ENCODE measurements at places on chromosomes 13 and 19.

DNA sequence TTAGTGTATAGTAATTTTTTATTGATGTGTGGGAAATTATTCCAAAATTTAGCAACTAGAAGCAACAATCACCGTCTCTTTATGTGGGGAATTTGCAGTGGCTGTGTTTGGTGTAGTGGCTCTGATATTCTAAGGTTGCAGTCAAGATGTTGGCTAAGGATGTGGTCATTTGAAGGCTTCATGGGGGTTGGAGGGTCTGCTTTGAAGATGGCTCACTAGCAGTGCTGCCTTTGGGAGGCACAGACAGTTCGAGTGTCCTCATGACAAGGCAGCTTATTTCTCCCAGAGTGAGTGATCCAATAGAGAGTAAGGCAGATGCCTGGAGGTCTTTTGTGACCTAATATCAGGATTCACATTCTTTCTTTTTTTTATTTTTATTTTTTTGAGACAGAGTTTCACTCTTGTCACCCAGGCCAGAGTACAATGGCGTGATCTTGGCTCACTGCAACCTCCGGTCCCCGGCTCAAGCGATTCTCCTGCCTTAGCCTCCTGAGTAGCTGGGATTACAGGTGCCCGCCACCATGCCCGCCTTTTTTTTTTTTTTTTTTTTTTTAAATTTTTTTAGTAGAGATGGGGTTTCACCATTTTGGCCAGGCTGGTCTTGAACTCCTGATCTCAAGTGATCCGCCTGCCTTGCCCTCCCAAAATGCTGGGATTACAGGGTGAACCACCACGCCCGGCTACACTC, 8.7 kb downstream of the GPI start:
- no peak for DNase-seq

DNA sequence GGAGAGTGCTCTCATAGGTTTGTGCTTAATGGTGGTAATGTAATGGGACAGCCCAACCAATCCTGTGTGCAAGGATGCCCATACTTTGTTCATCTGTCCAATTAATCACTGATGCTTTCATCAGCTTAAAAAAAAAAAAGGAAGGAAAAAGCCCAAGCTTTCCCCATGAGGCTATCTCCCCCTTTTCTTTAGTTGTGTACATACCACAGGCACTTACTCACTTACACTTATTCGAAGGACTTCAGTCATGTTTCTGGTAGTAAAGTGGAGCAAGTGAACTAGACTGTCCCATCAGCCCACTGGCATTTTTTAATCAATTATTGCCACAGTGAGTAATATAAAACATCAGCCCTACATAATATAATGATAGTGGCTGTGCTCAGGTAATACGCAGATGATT, 183.5 kb upstream of the UFM1 start:
- DNase-seq = no peak

GRCh38 chr13:19267746-19268145, 86.1 kb upstream of the TUBA3C start:
- DNase-seq = no peak

DNA sequence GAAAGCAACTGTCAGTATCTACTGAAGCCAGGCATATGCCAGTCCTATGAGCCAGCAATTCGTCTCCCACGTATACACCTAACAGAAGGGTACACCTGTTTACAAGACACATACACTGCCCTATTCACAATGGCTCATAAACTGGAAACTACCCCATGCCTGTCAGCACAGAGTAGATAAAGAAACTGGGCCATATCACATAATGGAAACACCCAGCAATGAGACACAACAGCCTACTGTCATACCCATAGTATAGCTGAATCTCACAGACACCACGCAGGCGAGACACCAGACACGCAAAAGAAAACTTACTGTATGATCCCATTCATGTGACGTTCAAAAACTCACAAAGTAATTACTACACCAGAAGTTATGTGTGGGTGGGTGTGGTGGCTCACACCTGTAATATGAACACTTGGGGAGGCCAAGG, 15.7 kb downstream of the NOSIP start:
- DNase-seq = no peak

DNA sequence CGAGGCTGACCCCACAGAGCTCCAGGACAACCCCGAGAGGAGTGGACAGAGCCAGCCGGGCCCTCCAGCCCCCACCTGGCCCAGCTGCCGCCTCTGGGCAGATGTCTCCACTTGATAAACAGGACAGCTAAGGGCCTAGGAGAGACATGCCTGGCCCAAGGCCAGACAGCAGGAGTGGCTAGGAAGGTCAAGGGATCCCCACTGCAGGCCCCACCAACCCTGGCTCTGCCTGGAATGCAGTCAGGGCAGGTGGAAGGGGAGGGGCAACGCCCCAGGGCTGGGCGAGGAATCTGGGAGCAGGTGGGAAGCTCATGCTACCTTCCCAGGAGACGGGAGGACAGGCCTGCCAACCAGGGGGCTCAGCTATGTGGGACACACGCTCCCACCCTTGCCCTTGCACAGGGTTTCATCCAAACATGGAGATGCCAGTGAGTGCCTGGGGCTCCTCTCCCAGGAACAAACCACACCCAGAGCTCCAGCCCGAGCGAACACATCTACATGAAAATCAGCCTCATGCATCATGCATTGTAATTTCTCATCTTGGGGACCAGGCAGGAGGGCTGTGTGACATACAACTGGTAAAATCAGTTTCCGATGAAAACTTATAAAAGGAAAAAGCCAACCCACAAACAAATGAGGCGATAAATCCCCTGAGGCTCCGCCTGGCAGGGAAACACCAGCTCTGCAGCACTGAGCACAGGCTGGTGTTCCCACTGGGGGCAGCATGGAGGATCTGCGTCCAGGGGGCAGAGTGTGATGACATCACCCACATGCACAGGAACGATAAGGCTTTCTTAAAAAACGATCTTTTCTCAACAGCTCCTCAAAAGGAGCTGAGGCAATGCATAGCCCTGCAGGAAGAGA, 25.0 kb downstream of the SH3GL1 start:
- DNase-seq = no peak

DNA sequence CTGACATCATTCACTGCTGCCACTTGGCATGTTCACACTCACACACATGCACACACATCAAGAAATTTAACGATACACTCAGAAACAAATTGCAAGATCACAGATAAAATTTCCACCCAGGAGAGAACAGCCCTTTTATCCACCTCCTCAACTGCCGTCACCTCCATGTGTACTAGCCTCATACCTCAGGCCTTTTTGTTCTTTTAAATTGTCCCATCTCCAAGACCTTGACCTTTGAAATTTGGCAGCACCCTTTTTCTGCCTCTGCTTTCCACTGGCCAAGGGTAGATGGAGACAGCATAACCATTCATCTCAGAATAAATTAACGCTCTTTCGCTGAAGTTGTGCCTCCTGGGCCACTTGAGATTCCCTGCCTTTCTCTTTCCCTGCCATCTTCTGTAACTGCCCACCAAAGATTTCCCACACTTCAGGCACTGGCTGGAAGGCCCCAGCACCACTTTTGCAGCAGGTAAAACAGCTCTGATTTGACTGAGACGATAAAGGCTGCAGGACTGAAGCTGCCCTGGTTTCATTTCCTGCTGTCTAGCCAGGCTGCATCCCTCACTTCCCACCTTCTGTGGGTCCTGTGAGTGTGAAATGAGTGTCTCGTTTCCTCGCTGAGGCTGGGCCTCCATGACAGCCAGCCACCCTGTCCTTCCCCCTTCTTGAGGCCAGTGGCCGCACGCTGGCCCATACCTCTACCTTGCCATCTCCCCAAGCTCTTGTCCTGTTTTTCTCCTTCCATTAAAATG, 39.3 kb downstream of the MBNL2 start:
- no peak for DNase-seq

- DNase-seq = no peak
Measured at GRCh38 chr13:102658660-102659059, 36.2 kb downstream of the METTL21C start.

DNA sequence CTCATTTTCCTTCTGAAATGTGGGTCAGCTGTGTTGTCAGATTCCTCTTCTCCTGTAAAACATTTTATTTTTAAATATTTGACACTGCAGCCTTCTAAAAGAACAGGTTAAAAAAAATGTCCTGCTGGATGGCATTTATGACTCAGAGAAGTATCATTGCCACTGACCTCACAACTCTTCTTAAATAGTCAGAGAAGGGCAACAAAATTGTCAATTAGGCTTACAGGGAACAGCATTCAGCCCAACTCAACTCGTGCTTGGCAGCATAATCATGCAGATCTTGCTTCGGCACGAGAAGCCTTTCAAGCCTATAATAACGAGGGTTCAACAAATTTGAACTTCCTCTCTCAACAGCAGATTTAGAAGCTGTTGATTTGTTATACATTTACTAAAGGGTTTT, 296.7 kb upstream of the DACH1 start:
- DNase-seq = no peak

DNA sequence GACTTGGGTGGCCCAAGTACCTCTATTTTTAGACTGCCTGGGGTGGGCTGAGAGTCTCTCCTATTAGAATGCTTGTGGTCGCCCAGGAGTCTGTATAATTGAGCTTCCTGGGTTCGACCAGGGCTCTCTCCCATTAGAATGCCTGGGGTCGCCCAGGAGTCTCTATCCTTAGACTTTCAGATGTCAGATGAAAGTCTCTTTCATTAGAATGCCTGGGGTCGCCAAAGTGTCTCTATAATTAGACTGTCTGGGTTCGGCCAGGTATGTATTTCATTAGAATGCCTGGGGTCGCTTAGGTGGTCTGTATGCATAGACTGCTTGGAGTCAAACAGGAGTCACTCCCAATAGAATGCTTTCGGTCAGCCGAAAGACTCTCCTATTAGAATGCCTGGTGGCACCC, 1471.7 kb downstream of the UQCRFS1 start:
- DNase-seq = no peak

DNA sequence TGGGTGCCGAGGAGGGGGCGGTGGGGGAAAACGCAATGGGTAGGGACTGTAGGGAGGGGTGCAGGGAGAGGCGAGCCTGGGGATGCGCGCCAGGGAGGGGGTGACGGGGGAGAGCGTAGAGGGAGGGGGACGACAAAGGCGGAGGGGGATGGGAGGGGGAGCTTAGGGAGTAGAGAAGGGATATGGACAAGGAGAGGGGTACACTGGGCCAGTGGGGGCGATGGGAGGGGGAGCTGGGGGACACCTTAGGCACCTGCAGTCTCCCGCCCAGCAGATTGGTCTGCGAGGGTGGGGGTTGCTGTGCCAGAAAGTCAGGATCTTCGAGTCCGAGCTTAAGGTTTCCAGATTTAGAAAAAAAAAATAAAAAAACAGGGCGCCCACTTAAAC, 15.7 kb downstream of the CCDC124 start:
- DNase-seq = no peak

- no peak for DNase-seq
Measured at GRCh38 chr13:79429309-79429708, 23.3 kb upstream of the RBM26 start.

GRCh38 chr13:37293295-37293694, 187.8 kb upstream of the CSNK1A1L start:
- DNase-seq = no peak

DNA sequence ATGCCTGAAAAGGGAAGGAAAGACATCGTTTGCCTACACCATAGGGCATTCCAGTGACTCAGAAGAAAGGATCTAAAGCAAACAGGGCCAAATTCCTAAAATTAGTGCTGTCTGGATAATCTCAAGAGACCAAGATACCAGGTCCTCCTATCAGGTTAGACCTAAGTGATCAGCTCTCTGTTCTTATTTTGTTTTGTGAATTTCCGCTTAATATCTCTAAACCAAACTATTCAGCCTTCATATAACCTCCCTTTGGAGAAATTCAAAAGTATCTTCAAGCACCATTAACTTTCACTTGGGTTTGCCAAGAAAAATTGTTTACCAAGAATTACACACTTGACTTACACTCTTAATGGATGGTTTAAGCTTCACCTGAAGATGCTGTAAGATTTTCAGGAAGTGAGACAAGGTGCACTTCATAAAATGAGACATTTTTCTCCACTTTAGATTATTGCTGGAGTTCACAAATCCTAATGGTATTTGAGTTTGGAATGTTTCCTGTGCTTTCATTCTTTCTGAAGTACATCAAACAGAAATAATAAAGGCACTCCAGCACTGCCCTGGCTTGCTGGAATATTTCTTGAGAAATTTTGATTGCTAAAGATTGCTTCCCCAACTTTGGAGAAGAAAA, 376.1 kb downstream of the LMO7 start:
- no peak for DNase-seq

- DNase-seq = peak; percentile 41
Measured at GRCh38 chr13:110942248-110942981, 27.5 kb upstream of the ANKRD10 start.

DNA sequence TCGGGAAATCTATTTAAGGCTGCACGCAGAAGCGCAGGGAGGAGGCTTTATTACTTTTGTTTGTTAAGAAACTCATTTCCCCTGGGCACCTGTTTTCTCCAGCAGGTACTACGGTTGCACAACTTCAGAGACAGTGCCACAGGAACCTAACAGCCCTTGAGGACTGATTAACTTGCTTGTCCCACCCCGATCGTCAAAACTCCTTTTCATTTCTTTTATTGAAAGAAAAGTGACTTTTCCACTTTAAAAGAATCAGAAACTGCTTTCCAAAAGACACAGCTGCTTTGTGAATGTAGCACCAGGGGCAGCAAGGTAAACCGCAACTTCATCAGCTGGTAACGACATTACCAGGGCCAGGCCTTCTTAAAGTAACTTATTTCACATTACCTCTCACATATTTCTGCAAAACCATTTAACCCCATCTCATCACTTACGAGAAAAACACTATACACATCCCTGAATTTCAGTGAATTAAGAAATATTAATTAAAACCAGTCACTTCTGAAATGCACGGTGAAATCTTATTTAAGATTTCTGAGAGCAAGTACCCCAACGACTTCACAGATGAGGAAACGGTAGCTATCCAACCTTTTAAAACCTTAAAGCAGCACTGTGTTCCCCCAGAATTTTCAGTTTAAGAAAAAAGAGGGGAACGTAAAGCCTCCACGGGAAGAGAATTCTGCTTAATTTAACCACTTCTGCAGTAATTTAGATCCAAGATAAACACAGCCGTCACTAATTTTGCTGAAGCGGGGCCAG, 1.4 kb downstream of the ANKRD10 start:
- no peak for DNase-seq

DNA sequence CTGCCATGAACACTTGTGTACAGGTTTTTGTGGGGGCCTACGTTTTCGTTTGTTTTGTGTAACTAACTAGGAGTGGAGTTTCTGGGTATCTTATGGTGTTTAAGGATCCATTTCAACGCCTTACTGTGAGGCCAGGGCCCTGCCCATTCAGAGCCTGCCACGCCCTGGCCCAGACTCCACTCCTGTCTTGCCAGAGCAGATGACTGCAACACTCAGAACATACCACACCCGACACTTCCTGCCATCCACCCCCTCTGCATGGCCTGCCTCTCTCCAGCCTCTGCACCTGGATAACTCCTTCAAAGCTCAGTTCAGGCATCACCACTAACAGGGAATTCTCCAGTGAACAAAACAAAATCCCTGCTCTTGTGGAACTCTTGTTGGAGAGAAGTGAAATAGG, 43.2 kb downstream of the RGCC start:
- peak; percentile 34 for DNase-seq

Data from stimulated activated CD4-positive, alpha-beta T cell treated with anti-CD3 and anti-CD28 coated beads, Interleukin-2, amount 100 ng/mL, for 24 hours (primary cell).